ENCODE measurements at places on chromosomes 3 and 15.

DNA sequence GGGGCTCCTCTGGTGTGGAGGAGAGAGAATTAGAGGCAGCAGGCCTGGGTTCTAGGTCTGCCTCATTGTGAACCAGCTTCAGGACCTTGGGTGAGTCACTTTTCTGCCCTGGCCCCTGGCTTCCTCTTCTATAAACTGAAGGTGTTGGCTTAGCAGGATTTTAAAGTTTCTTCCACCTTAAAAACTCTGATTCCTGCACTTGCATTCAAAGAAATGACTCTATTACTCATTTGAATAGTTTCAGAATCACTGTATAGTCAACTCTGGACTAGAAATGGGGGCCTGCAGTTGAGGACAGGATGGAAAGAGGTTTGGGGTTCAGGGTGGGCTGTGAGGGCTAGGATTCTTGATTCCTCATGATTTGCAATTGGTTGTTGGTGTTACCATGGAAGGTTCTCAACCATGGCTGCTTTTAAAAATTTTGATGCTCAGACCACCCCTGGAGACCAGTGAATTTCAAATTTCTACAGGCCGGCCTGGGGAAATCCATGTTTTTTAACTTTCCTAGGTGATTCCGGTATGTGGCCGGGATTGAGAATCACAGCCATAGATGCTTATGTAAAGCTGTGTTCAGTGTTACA is 19.9 kb downstream of the SMAD3 start:
- DNase-seq: no peak

DNA sequence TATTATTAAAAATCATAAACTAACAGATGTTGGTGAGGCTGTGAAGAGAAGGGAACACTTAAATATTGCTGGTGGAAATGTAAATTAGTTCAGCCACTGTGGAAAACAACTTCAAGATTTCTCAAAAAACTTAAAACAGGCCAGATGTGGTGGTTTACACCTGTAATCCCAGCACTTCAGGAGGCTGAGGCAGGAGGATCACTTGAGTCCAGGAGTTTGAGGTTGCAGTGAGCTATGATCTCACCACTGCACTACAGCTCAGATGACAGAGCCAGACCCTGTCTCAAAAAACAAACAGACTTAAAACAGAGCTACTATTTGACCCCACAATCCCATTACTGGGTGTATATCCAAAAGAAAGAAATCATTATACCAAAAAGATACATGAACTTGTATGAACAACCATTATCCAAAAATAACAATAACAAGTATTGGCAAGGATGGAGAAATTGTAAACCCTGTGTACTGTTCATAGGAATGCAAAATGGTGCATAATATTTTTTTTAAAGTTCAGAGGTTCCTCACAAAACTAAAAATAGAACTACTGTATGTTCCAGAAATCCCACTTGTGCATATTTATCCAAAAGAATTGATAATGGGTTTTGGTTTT is 25.5 kb downstream of the ZNF148 start:
- no peak for DNase-seq

GRCh38 chr3:40690749-40691451 is 166.1 kb downstream of the ZNF621 start:
- DNase-seq: no peak

DNA sequence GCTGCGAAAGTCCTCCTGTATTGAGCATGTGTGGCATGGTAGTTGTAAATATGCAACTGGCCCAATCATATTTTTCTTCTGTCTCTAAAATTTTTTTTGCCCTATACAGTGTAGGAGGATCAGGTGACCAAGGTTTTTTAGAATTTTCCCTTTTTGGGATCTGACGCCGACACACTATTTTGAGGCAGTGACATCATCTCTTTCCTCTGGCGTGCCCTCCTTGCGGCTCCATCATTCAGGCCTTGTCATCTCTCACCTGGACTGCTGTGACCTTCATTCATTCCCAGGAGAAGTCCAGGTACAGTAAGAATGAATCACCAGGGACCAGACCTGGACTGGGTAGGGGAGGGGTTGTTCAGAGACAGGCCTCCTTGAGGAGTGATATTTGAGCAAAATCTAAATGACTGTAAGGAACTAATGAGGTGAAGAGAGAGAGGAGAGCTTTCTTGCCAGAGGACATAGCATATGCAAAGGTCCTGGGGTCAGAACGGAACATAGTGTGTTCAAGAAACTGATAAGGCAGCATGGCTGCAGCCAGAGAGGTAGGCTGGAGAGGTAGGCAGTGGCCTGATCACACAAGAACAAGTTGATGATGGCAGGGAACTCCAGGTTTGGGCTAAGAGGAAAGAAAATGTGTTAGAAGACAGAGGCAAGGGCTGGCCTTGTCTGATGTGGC is 38.7 kb downstream of the ARNT2 start:
- DNase-seq: no peak

DNA sequence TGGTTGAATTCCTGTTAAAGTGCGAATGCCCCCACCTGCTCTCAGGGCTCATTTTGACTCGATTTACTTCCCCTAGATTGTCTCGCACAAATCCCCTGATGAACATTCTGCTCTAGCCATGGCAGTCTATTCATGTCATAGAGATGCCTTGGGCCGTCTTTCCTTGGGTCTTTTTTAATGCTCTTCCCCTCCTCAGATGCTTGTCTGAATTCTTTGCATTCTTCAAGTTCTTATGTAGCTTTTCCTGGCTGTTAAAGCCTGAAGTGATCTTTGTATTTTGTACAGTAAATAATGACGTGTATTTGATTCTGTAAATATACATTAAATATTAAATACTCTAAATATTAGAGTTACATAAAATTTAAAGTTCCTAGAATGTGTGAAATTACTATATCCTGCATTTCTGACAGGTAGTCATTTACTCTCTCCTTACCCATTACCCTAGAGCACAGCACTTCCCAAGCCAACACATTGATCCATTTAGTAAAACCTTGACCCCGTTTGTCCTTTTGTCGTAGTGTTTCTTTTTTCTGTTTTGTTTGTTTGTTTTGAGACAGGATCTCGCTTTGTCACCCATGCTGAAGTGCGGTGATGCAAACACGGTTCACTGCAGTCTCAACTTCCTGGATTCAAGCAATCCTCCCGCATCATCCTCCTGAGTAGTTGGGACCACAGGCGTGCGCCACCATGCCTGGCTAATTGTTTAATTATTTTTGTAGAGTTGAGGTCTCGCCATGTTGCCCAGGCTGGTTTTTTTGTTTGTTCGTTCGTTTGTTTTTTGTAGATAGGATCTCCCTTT is 47.9 kb downstream of the YEATS2 start:
- DNase-seq: no peak

GRCh38 chr3:72872183-72872582 is 15.7 kb upstream of the GXYLT2 start:
- DNase-seq: no peak

DNA sequence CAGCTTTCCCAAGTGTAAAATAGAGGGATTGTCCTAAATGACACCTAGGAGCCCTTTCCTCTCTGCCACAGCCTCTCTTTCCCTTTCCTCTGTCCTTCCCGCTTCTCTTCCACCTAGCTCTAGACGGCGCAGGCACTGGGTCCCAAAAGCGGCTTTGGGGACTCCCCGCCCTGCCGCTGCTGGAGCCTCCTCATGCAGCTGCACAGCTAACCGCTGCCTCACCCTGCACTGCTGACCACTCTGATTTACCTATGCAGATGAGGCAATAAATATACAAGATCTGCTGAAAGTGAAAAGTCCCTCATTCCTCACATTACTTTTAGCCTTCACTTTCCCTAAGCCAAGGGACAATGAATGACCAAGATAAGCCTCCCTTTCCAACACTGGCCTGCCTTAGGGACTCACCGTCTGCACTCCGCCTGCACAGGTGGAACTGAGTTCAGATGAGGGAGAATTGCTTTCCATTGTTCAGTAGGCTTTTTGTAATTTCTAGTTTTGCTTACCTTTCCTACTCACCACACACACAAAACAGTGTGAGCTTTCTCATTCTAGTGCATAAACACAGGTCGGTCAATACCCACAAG is 197.5 kb upstream of the BCL6 start:
- no peak for DNase-seq

- DNase-seq: no peak
Measured at GRCh38 chr3:110664148-110664547, 407.5 kb upstream of the NECTIN3 start.

GRCh38 chr3:4350789-4351163 is 47.6 kb downstream of the SETMAR start:
- no peak for DNase-seq

Data from RWPE2 (cell line).